SW480 (cell line): ENCODE measurements at places on chromosomes 12 and 14.

DNA sequence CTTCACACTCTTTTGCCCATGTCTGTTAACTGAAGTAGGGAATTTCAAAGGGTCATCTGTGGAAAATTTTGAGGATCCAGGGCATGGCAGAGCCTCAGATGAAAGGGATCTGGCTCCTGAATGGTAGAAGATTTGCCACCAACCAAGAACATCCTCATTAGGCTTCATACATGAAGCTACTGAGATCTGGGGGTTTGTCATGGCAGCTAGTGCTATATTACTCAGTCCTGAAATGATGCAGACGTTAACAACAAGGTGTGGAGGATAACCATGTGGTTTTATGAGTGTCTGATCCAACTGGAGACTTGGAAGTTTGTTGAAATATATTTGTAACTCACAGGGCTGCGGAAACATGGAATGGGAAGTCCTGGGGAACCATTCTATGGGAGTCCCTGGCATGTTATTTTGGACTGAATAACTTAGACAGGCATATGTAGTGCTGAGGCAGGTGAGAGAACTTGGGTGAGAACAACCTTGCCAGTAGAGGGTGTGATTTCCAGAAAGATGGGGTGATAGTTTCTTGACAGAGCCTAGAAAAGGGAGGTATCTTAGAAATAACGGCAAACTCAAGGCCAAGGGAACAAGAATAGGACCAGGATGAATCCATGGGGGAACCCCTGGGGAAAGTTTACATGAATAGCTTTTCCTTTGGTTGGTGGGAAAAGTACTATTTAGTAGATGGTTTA, 42.0 kb upstream of the C12orf75 start:
- DNase-seq, result no peak

DNA sequence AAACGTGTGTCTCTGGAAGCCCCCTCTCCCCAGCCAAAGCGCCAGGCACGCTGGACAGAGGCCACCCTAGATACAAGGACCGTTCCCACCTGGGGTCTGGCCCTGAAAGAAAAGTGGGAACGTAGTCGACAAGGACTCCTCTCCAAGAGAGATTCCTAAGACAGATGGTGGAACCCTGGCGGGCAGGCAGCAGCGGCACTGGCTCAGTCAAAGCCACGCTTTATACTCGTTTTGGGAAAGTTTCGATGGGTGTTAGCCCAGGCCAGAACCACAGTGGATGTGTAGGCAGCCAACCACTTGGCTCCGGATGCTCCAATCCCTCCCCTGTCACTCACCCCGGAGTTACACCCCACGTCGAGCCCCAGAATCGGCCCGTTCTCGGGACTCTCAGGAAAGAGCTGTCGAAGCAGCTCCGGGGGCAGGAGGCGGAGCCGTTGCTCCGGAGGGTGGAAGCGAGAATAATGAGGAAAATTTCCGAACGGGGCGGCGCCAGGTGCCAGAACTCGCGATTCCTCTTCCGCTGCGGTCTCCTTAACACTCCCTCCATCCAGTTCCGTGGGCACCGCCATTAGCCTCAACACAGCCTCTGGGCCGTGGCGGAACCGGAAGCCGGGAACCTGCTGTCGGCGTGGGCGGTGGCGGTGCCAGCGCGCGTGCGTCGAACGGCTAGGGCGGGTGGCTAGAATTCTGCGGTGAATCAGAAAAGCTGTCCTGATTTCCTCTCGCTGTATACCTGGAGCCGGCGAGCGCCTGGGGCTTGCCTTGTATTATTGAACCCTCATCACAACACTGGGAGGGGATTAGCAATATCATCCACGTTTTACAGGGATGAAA, at the start of gene BCDIN3D:
TSS of gene BCDIN3D (minus strand) at position 588 of the 834 bp plus-strand sequence. CDS start at position 569, 19 bp downstream.
- DNase-seq, result peak; percentile 96

- DNase-seq, result no peak
Observed at GRCh38 chr12:64383675-64384074, 6.9 kb downstream of the C12orf56 start.

DNA sequence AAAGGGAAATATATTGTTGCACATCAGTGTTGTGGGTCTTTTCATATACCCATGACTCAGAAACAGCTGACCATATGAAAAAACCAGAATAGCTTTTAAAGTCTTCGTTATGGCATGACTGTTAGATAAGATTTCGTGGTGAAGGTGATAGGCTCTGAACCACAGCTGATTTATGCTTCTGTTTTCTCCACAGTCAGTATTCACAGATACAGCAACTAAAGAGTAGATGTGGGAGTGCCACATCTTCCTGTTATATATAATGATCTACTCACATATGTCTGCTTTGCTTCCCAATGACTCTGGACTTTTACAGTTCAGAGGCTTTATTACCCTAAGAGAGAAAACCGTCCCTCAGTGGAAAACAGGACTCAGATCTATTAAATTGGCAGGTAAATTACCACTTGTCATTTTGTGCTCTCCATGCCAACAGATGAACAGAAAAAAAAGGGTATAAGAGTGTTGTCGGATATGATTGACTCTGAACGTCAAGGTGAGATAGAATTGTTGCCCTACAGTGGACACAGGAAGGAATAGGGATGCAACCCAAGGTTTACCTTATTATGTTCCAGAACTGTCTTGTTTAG, 1037.1 kb downstream of the GALC start:
- DNase-seq, result no peak

GRCh38 chr14:72948481-72949138, 22.3 kb downstream of the DCAF4 start:
- DNase-seq, result peak; percentile 62

DNA sequence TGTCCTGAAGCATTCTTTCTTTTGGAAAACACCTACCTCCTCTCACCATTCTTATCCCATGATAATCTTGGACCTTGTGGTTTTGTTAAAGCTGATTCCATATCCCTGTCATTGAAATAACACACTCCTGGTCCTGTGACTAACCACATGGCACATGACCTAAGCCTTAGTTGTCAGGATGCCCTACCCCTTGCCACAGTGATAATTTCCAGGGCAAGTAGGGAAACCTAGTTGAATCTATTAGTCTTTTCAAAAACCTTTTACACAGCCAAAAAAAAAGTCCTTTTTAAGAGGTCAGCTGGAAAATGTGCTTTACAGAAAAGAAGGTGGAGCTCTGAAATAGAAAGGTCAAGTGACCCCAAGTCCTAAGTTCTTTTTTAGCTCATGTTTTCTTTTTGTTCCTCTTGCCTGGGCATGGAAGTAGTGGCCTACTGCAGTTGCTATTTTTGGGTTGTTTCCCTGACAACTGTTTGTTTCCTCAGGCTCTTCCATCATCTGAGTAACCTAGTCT, 608.4 kb downstream of the LRFN5 start:
- peak; percentile 16 for DNase-seq

- no peak for DNase-seq
Observed at GRCh38 chr14:57086271-57087162, 182.2 kb downstream of the EXOC5 start.

DNA sequence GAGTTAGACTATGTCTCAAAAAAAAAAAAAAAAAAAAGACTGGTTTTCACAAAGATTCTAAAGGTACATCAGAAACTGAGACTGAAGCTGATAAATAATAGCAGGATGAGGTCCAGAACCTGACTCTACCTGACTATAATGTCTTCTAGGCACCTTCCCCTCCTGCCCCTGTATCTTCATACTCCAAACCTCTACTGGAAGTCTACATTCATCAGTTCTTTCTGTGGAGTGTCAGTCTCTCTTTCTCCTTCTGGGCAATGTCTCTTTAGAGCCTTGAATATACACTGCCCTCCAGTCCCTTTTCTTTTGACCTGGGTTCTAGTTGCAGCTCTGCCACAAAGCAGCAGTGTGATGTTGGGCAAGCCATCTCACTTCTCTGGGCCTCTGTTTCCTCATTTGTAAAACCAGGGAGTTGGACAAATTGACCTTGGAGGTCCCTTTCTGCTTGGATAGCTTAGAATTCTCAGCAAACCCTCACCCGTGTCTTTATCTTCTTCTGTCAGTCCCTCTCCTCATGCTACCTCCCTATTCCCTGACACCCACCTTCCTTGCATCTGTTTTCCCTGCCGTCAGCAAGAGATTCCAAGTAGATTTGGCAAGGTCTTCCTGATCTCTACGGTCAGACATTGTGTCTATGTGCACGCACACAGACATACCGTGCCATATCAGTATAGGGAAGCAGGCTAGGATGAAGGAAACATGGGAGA, 4.3 kb downstream of the NFE2 start:
- no peak for DNase-seq

- no peak for DNase-seq
Observed at GRCh38 chr12:51890133-51890464, 2.2 kb downstream of the ANKRD33 start.

DNA sequence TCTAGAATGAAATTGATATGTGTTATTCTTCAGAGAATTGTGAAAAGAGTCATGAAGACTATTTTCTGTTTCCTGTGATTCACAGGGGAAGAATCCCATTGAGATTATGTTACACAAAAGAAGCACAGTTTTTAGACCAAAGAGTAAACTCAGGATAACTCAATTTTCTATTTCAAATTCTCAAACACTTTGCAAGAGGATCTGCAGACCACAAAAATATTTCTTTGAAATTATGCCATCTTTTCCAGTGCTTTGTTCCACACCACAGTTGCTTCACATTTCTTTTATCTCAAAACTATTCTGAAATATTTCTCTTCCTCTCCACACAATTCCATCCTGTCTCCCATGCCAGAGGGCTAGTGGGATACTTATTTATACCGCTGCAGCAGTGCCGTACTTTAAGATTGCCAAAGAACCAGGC, 188.9 kb upstream of the FOXG1 start:
- DNase-seq, result no peak

- DNase-seq, result no peak
Observed at GRCh38 chr12:132132609-132133430, 11.3 kb downstream of the DDX51 start.

DNA sequence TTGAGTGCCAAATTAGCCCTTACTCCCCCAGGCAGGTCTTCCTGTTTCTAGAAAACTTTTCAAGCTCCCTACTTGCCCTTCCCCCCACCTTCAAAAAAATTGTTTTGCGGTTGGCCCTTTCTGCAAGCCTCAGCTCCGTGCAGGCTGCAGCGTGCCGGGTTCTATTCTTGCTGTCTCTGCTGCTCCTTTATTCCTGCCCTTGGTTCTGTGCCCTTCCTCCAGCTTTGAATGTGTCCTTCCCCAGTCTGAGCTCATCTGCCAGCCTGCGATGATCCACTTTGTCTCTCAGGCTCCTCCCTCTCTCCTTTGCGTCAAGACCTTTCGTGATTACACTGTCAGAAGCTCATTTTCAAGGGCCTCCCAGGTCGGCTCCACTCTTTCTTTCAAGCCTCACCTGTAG, 98.6 kb downstream of the IRF2BPL start:
- DNase-seq, result no peak

DNA sequence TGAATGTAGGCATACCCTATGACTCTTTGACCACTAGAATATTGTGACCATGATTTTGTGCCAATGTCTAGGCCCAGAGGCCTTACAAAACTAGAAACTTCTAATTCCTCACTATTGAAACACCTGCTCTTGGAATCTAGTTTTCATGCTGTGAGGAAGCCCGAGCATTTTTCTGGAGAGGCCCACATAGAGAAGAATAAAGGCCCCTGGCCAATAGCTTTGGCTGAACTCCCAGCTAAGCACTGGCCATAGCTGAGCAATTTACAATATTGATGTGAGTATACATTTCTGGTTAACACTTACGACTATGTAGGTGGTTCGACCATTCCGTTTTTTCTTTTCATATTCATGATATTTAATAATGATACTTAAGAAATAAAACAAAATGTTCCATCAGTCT, 190.3 kb downstream of the KCNH5 start:
- no peak for DNase-seq

DNA sequence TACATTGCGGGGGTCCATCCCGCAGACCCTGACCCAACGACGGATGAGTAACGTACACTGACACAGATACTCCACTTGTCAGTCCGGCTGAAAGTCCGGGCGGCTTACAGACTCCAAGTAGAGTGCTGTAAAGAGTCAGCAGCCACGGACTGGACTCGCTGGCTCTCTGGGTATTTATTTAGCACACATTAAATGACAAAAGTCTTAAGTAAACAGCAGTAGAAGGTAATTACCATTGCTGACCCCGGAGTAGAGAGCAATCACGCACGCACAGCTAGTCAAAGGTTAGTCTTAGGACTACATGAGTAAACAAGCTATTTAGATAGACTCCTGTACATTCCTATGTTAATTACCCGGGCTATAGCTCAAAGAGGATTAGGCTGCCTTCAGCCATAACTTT, 780.9 kb downstream of the RPS29 start:
- no peak for DNase-seq
